NCI-H2171 treated with DMSO at 0.1 percent for 48 hours (cell line): ENCODE measurements at places on chromosomes 6 and 20.

- no peak for DNase-seq
Observed at GRCh38 chr20:15317546-15318232, 980.3 kb upstream of the FLRT3 start.

- peak; percentile 41 for DNase-seq
Observed at GRCh38 chr6:47733879-47734558, 35.6 kb downstream of the ADGRF4 start.

DNA sequence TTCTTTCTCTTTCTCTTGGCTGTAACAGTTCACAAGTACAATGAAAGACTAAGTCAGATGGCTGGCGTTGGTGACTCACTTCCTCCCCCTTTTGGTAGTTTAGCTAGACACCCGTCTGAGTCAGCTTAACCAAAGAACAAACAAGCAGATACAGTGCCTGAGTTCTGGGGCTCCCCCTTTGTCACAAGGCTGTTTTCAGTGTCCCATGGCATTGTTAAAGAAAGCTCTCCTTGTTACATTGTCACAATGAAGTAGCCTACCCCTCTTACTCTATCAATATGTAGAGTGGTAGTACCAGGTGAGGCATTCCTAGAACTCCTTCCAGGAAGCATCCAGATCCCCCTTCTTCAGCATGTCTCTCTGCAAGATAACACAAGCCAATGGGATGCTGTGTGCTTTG, 38.6 kb downstream of the KIAA0408 start:
- DNase-seq = peak; percentile 55

DNA sequence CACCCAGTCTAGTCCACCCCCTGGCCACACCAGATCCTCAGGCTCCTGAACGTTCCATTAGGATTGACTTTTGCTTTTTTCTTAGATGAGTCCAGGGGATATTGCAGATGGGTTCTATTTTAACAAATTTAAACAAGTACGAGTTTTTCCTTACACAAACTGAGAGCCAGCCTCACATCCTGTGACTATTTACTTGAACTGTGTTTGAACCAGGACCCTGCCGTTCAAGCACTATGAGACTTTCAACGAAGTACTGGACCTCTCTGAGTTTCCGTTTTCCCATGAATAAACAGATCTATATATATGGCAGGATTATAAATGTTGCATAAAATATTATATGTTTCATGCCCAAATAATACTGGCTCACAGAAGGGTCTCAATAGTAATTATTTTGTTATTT, 1.4 kb upstream of the METTL24 start:
- DNase-seq = no peak

DNA sequence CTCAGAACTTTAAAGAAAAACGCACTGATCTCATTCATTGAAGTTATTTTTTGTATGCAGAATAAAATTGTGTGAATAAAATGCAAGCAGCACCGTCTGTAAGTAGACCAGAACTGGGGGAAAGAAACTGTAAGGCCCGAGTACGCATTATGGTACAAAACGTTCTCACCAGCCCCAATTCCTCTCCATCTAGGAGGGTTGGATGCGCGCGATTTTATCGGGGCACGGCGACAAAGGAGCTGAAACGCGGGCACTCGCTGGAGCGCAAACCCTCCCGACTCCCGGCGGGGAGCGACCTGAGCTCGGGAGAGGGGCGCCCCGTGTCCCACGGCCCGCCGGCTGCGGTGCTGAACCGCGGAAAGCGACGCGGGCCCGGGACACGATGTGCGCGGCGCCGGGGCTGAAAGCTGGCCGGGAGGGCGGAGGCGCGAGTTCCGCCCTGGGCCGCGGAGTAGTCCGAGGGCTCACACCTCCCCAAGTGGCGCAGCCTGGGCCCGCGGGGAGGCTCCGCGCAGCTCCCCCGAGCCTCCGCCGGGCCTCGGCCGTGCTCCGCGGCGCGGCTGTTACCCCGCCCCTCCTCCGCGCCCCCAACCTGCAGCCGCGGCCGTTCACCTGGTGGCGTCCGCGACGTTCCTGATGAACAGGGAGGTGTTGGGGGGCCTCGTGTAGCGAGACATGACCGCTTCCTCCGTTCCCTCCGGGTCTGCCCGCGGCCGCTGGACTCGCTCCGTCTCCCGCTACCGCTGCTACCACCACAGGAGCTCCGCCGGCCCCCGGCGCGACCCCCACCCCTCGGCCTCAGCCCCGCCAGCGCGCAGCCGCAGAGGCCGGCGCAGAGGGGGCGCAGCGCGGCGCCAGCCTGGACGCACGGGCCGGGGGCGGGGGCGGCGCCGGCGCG, at the start of gene SRSF12:
TSS of gene SRSF12 (minus strand) at position 861 of the 898 bp plus-strand sequence. CDS start at position 677, 184 bp downstream.
- peak; percentile 59 for DNase-seq

DNA sequence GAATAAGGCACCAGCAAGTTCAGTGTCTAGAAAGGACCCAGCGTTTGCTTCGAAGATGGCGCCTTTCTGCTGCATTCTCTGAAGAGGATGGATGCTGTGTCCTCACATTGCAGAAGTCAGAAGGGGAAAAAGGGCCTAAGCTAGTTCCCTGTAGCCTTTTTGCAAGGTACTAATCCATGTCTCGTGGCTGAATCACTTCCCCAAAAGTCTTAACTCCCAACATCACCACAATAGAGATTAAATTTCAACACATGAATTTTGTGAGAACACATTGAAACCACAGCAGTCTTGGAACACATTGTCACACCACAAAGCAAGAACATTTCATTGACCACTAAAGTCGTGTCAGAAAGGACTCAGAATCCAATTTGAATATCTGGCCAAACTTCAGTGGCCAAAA, 42.1 kb downstream of the KLHL31 start:
- no peak for DNase-seq

- peak; percentile 72 for DNase-seq
Observed at GRCh38 chr20:36574366-36575135, 1.2 kb downstream of the TGIF2 start.

GRCh38 chr20:42714298-42715141, 475.2 kb downstream of the PTPRT start:
- no peak for DNase-seq

GRCh38 chr6:138406443-138406842, 2.4 kb downstream of the HEBP2 start:
- DNase-seq = no peak
